ENCODE measurements at places on chromosomes 7 and 10.

GRCh38 chr10:46033602-46034011, 3.2 kb upstream of the NCOA4 start:
- no peak for DNase-seq

DNA sequence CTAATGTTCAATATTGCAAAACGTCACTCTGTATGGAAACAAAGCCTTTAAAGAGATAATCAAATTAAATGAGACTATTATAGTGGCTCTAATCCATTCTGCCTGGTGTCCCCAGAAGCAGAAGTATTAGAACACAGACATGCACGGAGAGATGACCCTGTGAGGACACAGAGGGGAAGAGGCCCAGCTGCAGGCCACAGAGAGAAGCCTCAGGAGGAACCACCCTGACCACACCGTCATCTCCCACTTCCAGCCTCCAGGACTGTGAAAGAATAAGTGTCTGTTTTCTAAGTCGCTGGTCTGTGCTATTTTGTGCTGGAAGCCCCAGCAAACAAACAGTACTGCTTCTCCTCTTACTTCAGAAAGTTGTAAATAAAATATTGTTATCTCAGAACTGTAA, 283.5 kb upstream of the ADARB2 start:
- DNase-seq, result no peak

DNA sequence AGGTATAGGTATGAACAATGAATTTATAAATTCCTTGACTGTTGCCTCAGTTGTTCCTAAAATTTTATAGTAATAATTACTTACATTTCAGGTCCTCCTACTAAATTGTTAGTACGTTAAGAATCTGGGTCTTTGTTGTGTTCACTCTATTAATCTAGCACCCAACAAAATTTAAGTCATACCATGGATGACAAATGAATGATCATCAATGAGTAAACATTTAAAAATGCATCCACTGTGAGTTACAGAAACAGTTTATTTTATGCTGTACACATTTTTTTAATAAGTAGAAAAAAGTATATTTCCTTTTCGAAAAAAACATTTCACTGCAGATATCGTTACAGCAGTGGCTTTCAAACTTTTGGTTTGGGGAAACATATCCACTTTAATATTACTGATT, 265.2 kb downstream of the PCLO start:
- no peak for DNase-seq

- DNase-seq, result no peak
Measured at GRCh38 chr7:3655635-3656034, 354.6 kb downstream of the SDK1 start.

DNA sequence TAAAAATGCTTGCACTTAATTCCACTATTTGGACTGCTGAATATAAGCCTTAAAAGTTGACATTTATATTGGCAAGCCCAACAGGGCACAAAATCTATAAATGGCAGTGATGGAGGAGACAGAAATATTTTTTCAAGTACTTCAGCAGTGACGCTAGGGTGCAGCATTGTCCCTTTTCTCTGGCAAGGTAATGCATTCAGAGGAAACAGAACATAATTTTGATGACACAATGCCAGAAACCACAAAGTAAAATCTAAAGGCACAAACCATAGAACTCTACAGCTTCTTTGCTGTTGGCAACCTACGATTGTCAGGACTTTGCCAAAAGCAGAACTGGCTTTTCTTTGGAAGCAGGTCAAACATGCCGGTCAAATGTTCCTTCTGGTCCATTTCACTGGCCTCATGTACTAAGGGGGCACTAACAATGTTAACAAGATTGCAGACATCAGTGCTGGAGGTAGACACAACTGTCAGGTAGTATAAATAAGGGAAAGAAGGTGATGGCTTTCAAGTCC, 30.9 kb upstream of the FAM133B start:
- DNase-seq, result peak; percentile 31

DNA sequence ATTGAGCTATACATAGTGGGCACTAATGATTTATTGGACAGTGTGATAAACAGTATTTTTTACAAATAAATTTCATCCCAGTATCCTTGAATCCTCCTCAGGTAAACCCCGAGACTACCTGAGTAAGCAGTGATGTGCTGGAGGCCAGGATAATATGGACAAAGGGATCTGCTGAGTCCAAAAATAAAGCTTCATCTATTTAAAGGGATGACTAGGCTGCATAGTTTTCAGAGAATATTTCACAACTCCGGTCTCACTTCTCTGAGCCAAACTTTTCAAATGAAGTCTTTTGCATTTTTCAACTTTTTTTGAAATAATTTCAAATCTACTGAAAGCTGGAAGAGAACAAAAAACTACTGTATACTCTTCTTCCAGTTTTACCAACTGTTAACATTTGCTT, 2.5 kb downstream of the ACTR3B start:
- no peak for DNase-seq

DNA sequence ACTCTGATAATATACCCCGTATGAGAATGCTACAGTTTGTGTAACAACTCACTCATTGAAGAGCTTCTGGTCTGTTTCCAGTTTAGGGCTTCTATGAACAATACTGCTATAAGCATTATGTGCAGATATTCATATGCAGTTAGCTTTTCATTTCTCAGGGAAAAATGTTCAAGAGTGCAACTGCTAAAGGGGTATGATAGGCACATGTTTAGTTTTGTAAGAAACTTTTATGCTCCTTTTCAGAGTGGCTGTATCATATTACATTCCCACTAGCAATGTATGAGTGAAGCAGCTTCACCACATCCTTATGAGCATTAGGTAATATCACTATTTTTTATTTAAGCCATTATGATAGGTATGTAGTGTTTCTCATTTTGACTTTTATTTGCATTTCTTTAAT, 182.6 kb upstream of the CXCL12 start:
- no peak for DNase-seq

GRCh38 chr10:27638071-27638750, 107.4 kb downstream of the MKX start:
- no peak for DNase-seq

DNA sequence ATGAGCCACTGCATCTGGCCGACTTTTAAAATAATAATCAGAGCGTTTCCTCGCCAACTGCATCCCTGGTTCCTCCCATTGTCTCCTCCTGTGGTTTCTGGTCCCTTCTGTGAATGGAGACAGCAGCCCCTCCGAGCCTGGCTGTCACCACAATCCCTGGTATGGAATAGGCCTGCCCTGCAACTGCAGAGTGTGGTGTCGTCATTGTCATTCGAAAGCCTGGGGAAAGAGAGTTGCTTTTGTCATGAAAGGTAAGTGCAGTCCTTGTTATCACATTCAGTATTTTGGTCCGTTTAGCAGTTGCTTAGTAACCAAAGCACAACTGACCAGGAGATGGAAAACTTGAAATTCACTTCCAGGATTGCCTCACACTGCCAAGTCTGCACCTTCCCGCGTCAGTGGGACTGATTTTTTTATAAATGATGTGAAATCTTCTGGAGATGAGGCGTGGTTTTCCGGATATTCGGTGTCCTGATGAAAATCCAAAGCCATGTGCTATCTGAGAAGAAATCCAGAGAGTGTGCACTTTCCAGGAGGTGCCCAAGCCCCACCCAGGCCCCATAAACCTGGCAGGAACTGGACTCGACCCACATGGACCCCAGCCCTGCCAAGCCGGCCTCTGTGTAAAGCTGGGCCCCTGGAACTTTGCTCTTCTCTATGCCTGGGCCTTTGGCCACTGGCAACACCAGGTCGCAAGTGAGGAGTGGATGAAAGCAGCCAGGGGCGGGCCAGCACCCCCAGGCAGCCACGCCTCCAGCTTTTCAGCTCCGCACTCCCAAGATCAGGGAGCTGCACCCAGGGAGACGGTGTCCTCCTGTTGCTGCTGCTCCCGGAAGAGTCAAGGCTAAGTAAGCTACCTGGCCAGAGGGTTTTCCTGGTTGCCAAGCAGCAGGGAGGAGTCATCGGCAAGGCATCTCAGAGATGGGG, 133.7 kb upstream of the SH2B2 start:
- no peak for DNase-seq

Data from NCI-H1048 (cell line).